ENCODE measurements at places on chromosomes 16 and 17.

- DNase-seq = no peak
Measured at GRCh38 chr17:29959658-29960337, 18.4 kb downstream of the EFCAB5 start.

DNA sequence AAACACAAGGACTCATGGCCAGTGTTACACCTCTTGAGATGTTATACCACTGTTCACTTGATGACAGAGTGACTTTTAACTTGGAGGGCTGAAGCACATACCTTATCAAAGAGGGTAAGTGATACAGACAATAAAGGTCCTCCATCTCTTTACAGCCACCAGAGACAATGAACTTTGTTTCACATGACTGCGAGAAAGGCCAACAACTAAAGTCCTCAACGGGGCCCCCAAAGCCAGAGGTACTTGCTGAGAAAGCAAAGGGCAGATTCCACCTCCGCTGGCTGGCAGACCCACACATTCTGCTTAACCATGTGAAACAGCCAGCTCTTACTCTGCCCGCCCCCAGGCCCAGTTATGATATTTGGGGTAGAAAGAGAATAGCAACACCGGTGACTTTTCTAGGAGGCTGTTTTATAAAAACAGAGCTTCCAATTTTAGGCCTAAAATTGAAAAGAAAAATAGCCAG lies 21.4 kb downstream of the DCUN1D3 start:
- DNase-seq = no peak

DNA sequence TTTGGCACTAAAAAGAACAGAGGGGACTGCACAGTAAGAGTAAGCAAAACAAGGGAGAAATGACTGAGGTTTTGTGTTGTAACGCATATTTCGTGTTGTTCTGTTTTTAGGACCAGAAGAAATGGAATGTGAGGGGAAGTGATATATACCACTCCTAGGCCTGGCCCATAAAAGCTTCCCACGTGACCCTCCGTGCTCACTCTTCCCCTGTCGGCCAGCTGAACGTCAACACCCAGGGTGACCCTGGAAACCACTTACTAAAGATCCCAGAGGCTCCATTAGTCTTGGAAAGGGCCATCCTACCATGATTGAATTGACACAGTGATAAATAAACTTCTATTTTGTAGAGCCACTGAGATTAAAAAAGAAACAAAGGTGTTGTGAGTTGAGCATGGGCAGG lies 79.8 kb downstream of the HELZ start:
- no peak for DNase-seq

DNA sequence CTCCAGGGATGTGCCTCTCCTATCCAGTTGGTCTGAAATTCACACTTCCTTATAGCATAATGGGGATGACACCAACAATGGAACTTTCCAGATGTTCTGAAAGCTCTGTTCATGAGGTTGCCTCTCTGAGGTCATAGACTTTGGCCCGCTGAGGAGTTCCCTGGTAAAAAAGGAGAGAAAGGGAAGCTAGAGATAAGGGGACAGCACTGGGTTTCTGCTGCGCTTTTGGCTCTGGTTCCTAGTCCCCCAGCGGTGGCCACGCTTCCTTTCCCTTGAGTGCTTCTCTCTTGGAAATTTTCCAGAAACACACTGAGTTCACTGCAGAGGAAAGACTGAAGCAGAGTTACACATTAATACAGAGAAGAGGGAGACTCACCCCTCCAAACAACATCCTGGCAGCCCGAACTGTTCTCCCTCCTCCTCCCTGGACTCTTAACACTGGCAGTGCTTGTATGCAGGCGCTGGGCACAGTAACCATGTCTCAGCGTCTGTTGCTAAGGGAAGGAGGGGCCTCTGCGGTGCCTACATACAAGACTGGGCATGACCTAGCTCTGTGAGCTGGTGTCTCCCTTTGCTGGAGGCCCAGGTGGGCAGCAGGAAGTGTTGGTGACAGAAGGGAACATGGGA lies at the start of gene DNAH3:
Gene DNAH3 (minus strand): TSS at position 472 of the 627 bp plus-strand sequence. CDS start 527 bp downstream, outside the sequence.
- DNase-seq = peak; percentile 49

DNA sequence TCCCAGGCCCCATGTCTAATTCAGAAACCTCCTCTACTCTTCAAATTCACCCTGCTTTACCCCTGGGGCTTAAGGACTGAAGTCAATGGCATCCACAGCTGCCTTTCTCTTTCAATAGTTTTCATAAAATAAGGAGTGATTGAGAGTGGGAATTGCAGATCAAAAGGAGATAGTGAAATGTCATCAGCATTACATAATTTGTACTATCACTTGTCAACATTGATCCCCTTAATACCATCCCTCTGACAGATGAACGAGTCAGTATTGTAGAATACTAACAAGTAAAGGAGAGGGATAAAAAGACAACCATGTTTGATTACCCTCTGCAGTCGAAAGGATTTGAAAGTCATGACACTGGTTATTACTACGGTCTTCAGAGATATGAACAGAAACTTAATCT lies 212.4 kb downstream of the TMEM114 start:
- DNase-seq = no peak

All from NCI-H1092 treated with DMSO at 0.1 percent for 48 hours (cell line).